ENCODE measurements at places on chromosomes 12 and 14.

DNA sequence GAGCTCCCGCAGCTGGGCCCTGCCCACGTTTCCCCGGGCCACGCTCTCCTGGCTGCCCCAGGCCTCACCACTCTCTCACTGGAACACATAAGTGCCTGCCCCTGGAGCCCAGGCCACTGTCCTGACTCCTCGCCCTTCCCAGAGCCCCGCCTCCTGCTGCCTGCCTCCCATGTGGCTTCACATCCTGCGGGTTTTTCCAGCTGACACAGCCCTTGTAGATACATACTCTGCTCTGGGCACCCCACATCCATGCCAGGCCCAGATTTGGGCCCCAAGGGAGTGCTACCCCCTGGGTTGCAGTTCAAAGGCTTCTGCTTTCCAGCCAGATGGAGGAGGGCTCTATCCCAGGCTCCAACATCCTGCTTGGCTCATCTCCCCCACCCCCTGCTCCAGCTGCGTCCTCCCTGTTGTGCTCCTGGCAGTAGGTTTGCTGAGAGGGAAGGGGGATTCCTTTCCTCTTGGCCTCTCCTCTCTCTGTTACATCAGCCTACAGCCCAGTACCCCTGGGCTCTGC, 60.1 kb downstream of the TSPAN9 start:
- no peak for DNase-seq

- no peak for DNase-seq
Observed at GRCh38 chr14:93884950-93885349, 42.2 kb upstream of the FAM181A start.

DNA sequence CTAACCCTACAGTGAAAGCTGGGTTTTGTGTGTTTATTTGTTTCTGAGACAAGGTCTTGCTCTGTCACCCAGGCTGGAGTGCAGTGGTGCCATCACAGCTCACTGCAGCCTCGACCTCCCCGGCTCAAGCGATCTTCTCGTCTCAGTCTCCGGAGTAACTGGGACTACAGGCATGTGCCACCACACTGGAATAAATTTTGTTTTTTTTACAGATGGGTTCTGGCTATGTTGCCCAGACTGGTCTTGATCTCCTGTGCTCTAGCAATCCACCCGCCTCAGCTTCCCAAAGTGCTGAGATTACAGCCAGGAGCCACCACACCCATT, 26.4 kb downstream of the TBX3 start:
- DNase-seq: no peak

DNA sequence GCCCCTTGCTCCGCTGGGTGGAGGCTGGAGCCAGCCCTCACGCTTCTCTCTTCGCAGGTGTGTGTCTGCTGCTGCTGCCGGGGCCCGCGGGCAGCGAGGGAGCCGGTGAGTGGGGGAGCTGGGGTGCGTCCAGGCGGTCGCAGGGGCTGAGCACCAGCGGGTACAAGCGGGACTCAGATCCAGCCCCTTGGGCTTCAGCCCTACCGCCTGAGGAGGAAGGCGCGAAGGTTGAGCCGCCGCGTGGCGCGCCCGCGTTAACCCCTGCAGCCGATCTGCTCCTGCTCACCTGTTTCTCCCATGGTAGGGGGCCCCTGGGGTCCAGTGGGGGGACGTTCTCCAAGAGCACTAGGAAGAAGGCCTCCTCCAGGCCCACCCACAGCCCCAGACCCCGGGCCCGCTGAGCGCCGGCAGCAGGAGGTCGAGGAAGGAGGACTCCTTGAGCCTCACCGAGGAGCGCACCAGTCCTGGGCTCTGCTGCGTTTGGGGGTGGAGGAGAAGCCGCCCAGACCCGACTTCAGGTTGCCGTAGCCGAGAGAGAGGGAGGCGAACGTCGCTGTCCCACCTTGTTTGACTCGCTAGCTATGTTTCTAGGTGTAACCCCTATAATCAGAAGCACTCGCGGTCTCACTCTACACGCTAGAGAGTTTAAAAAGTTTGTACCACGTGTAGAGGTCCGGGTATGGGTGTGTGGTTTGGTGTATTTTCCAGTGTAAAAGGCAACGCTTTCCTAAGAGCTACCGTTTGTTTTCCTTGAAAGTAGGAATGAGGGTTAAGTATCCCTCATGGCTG, 834 bp downstream of the COCH start:
- DNase-seq: no peak

DNA sequence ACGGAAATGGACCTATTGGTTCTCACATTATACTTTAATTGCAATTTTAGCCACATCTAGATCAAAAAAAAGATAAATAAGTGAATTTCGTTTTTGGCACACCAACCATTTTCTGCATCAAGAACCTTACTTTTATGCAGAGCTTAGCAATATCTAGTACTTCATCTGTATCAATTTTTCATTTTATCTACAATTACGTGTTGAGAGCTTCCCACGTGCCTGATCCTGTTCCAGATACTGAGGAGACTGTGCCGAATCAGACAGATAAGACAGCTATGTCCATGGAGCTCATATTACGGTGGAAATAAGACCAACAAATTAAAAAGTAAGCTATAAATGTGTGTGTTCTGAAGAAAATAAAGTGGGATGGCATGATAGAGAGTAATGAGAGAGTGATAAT, 101.6 kb downstream of the MGAT4C start:
- no peak for DNase-seq

DNA sequence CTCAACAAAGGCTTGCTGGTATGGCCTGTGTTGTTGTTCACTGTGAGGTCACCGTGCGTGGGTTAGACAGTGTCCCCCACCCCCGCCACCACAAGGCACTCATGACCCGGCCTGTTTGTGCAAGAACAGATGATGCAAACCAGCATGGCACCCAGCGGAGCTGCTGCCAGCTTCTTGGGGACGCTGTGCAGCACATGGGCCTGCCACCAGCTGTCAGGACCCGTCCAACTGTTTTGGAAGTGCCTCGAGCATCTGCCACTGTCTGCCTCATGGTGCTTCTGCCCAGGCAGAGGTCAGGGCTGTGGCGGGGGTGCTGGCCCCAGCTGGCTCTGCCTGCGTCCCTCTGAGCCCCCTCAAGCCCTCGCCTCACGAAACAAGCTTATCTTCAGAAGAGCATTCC, 1.5 kb downstream of the ASB2 start:
- no peak for DNase-seq

DNA sequence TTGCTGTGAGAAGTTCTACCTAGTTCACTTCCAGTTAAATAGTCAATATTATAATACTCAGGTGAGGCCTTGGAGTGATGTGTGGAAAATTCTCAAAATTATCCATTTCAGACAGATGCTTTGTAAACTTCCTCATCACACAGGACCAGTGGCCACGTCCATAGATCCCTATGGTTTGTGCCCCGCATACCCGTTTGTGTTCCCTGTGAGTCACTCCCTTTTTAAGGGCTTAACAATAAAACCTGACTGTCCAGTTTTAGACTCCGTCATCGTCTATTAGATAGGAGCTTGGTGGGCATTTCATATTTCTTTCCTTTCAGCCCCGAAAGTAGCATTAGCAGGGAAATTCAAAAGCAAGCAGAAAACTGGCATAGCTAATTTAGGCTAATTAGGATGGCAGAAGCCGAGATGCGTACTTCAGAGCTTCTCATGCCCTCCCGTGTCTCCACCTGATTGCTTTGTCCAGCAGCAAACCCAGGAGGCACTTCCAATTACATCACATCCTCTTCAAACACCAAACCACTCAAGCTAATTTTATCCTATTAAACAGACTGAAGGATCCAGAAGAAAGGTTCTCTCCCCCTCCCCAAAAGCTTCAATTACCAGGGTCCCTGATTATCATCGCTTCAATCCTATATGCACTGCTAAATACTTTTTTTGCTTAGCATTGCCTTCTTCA, 186.6 kb upstream of the OTX2 start:
- DNase-seq: no peak

GRCh38 chr12:19893514-19893913, 454.2 kb downstream of the AEBP2 start:
- no peak for DNase-seq

- no peak for DNase-seq
Observed at GRCh38 chr12:49792976-49793580, 35.1 kb downstream of the NCKAP5L start.

- DNase-seq: no peak
Observed at GRCh38 chr12:91177381-91177780, 5.2 kb downstream of the DCN start.

- DNase-seq: no peak
Observed at GRCh38 chr14:85315733-85316290, 214.1 kb upstream of the FLRT2 start.

DNA sequence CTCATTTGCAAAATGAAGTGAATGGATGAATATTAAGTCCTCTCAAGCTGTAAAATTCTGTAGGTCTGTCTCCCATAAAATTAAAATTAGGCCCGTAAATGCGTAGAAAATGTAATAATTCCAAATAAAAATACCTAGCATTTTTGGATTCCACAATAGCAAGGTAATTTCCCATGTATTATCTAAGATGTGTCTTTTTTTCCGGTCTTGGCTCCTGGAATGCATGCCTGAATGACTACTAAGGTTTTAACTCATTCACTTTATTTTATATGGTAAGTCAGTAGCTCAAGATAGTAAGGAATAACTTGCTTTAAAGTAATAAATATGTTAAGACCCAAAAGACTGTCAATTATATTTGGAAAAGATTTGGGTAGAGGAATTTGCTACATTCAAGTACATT, 11.1 kb downstream of the TXNRD1 start:
- no peak for DNase-seq

- no peak for DNase-seq
Observed at GRCh38 chr14:96264853-96265252, 8.8 kb downstream of the BDKRB1 start.

DNA sequence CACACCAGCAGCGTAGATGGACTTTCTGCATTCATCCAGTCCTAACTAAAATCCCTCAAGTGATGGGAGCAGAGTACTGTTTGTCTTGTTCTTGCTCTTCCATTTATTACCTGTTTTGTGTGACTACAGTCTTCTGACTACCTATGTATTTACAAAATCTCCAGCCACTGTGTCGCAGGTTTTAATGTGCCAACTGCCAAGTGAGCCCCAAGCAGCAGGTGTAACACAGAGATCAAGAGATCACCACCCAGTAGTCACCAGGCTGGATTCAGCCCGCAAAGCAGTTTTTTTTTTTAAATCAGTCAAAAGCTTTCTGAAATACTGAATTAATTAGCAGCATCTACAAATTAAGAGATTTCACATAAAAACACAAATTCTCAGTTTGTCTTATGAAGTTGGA, 724.1 kb upstream of the USP15 start:
- DNase-seq: no peak

GRCh38 chr12:124790650-124791400, 72.8 kb downstream of the SCARB1 start:
- no peak for DNase-seq

- no peak for DNase-seq
Observed at GRCh38 chr14:90239139-90239538, 17.2 kb upstream of the PSMC1 start.

DNA sequence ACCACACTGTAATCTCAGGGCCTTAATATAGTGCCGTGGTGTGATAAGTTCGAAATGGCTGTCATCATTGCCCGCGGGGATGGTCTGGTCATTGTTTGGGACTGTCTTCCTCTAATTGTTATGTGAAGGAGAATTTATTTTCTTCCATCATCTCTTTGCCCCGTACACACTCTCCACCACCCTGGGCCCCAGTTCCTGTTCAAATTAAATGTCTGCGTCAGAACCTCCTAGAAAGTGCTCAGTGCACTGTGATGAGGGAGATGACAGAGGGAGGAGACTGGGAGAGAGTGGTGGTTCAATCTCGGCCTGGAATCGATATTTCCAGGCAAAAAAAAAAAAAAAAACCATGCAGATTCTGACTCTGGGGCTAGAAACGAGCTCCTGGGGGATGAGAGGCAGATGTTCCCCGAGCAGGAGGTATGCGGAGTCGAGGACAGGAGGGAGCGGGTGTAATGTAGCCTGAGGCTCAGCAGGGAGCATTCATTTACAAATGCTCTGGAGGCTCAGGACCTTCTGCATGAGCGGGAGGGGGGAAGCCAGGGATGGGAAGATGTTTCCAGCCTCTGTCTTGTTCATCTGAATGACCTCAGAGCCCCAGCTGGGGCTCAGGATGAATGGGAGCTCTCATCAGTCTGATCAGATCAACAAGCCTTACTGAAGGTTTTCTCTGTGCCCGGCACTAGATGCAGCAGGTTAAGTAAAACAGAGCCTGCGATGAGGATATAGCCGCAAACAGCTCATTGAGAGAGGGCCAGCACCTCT, 219.5 kb downstream of the TBX5 start:
- no peak for DNase-seq

DNA sequence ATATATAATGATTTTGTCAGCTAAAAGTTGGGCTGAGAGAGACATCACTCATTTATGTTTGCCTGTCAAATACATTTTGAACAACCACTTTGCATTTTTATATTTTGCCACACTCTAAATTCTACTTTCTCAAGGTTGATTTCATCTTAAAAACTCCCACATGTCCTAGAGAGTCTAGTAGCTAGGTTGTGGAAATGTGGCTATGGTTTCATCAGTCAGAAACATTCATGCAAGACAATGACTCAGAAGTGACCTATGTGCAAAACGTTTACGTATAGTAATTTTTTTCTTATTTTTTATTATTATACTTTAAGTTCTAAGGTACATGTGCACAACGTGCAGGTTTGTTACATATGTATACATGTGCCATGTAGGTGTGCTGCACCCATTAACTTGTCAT, 27.4 kb upstream of the PRKD1 start:
- no peak for DNase-seq

GRCh38 chr14:70602254-70602653, 1.8 kb upstream of the MED6 start:
- no peak for DNase-seq

- peak; percentile 58 for DNase-seq
Observed at GRCh38 chr14:96592591-96593386, 90.6 kb downstream of the PAPOLA start.

GRCh38 chr12:40209886-40210285, 14.9 kb upstream of the LRRK2 start:
- no peak for DNase-seq

GRCh38 chr12:109347589-109347988, at the start of gene MYO1H:
Gene MYO1H, plus strand, starts transcription at chr12:109347900. Its CDS starts 61 bp downstream, at chr12:109347961.
- DNase-seq: no peak

DNA sequence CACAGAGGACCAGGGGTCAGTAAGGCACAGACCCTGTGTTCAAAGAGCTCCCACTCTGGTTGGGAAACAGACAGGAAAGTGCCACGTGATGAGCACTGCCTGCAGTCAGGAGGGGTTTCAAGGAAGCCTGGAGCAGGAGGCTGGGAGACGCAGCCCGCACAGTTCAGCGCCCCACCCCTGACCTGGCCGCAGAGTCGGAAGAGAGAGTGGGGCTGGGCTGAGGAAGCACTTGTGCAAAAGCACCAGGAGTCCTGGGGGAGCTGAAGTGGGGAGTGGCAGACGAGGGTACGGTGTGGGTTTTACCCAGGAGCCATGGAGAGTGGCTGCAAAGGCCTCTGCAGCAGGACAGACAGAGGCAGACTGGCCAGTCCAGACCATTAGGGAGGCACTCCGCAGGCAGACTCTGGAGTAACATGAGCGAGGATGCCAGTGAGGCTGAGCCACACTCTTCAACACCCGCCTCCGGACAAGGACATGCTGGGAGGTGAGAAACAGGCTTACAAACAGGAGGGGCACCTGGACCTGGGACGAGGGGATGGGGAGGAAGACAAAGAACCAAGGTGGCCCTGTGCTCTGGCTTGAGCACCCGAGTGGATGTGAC, 85.7 kb upstream of the GPR68 start:
- DNase-seq: no peak

Measured in stimulated activated CD8-positive, alpha-beta memory T cell treated with anti-CD3 and anti-CD28 coated beads, Interleukin-4, amount 100 ng/mL, for 24 hours (primary cell).